ENCODE measurements at places on chromosomes 6 and 20.
A peak's percentile ranks its signal among the peaks of the same experiment; 100 is the strongest.

DNA sequence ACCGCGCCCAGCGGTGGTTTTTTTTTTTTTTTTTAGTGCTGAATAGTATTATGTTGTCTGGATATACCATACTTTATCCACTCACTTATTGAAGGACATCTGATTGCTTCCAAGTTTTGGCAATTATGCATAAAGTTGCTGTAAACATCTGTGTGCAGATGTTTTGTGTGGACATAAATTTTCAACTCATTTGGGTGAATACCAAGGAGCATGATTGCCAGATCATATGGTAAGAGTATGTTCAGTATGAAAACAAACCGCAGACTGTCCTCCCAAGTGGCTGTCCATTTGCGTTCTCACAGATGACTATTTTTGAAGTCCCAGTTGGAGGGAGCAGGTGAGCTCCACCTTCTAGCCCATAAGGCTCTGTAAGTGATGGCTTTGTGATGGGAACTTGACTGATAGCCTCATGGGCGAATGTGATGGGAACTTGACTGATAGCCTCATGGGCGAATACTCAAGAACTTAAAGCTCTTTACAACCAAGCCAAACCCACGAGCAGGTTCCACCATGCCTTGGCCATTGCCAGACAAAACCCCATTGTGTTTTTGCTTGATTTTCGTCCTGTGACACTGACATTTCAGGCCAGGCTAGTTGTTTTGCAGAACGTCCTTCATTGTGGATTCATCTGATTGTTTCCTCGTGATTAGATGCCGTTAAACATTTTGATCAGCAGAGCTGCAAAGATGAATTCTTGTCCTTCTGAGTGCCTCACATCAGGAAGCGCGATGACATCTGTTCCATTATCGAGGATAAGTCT is 51.0 kb downstream of the ZBTB2 start:
- no peak for DNase-seq

GRCh38 chr6:142698751-142699150 is 246.2 kb downstream of the HIVEP2 start:
- DNase-seq: no peak

DNA sequence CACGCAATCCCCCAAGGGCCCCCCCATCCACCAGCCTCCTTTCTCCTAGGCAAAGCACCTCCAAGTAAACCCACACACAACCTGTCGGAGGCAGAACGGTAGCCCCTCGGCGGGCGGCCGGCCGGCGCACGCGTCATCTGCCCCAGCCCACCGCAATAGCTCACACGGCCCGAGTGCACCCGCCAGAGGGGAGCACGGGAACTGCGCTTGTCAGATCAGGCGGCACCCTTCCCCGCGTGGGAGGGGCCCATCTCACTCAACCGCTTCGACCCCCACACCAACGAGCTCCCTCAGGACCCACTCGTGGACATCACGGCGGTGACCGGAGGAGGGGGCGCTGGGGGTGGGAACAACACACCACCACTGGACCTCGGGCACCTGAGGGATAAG is 767.9 kb upstream of the DEFB115 start:
- no peak for DNase-seq

- no peak for DNase-seq
Observed at GRCh38 chr20:20752712-20753111, 40.3 kb upstream of the RALGAPA2 start.

GRCh38 chr20:51065615-51066014 is 42.7 kb upstream of the KCNG1 start:
- no peak for DNase-seq

DNA sequence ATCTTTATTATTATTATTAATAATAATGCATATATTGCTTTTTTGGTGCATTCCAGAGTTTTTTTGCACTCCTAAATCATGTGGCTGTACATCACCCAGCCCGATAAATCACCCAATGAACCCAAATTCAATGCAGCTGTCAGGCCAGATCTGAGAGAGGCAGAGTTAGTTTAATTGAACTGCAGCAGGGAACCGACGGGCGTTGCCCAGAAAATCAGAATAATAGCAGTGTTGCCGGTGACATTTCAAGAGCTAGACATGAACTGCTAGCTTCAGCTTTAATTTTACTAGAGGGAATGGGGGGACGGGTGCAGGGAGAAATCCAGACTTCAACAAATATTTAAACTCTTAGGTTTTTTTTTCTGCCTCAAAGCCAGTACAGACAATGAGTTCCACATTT is 135.0 kb downstream of the CLIC5 start:
- no peak for DNase-seq

GRCh38 chr6:137829641-137830083 is 37.4 kb upstream of the TNFAIP3 start:
- DNase-seq: no peak

- DNase-seq: no peak
Observed at GRCh38 chr6:30790724-30791383, 46.5 kb upstream of the IER3 start.

DNA sequence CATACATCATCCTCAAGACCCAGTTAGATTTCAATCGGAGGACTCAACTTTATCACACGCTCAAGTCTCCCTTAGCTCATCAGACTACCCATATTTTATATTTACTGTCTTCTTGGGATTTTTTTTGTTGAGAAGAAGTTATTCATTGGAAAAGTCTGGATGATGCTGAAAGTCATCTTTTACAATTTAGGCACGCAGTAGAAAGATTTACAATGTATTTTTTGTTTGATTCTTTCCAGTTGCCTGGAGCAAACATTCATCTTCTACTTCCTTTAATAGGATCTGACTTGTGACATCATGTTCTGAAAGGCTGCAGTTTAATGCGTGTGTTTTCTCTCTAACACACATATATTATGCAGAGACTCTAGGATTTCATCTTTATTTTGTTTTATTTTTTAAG is 235.7 kb downstream of the DOK5 start:
- DNase-seq: no peak

DNA sequence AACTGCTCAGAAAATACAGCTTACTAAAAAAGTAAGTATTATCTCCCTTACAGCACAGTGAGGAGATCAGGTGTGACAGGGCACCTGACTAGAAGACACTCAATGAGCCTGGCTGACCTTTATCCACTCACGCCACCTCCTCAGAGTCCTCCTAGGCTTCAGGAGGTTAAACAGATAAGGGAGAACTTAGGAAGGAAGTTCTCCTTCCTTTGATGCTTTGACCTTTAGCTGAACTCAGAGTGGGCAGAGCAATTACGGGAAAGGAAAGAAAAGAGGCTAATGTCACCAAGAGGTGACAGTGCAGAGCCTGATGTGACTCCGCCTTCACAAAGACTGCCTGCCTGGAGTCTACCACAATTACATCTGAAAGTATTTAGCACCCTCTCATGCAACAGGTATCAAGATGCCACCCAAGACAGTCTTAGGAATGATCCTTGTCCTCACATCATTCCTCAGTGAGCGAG is 36.7 kb downstream of the MAN1A1 start:
- DNase-seq: no peak

GRCh38 chr20:33667676-33668465 is 1.1 kb downstream of the ACTL10 start:
- DNase-seq: peak; percentile 61

DNA sequence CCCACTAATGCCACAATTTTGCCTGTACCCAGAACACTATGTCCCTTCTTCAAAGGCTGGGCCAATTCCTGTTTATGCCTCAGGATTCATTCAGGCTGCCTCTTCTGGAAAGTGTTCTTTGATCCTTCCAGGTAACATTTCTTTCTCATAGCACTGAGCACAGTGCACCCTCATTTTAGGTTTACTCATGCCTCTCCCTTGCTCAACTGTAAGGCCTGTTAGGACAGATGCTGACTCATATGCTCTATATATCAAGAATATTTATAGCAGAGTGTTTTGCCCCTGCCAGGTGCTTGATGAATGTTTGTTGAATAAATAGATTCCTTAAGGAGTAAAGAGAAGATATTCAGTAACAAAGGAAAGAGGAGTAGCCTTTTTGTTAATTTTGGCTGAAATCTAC is 263.9 kb downstream of the PHF3 start:
- DNase-seq: no peak

- no peak for DNase-seq
Observed at GRCh38 chr6:98832284-98833056, 1.9 kb upstream of the POU3F2 start.

DNA sequence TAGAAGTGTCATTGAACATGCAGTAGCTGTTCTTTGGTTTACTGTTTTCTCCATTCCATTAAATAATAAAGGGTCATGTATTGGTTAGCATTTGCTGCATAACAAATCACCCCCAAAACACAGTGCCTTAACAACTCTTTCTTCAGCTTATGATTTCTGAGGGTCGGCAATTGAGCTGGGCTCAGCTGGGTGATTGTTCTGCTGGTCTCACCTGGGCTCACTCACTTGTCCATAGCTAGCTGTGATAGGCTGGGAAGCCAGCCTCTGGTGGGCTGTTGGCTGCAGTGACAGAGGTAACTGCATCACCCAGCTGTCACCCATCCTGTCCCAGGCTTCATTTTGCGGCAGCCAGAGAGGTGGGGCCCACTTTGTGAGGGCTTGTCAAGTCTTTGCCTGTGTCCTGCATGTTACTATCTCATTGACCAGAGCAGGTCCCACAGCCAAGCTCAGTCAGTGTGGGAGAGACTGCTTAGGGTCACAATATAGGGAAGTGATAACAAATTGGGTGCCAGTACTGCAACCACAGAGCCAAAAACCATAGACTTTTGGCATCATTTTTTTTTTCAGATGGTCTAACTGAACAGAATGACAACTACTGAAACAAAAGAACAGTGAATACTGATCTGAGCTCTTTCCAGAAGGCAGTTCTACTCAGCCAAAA is 76.9 kb downstream of the SYNDIG1 start:
- DNase-seq: no peak

- DNase-seq: no peak
Observed at GRCh38 chr6:19312241-19312978, 524.8 kb upstream of the ID4 start.

GRCh38 chr20:20103486-20103885 is 51.2 kb downstream of the CFAP61 start:
- DNase-seq: no peak

- no peak for DNase-seq
Observed at GRCh38 chr20:23367770-23368169, 5.8 kb downstream of the GZF1 start.

DNA sequence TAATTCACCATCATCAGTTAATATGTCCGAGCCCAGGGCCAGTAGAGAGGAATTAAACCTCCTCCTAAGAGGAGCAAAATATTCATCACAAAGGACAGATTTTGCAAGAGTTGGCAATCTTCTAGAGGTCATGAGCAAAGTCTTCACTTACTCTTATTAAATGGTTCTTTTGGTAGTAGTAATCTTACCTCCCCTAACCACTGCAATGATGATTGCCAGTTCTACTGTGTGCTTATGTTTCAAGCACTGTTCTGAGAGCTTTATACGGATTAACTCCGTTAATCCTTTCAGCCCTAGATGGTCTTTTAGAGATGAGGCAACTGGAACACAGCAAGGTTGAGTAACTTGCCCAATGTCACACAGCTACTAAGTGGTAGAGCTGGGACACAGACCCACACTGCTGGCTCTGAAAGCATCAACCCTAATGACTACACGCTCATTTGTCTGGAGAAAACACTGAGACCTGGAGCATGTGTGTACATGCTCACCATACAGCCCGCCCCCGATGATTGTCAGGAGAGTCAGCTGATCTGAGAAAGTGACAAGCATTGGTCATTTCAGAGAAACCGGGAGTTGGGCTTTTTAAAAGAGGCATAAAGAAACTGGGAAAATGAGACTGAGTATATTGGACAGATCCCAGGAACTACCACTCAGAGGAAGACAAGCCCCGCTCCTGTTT is 276.0 kb downstream of the NRN1 start:
- DNase-seq: no peak

- no peak for DNase-seq
Observed at GRCh38 chr6:169153401-169153800, 100.2 kb downstream of the THBS2 start.
